HCT116 (cell line): ENCODE measurements at places on chromosomes 12 and 14. TPM values are rescaled to one million over a fixed set of nuclear protein-coding genes. Genes with fewer than 3 reads are reported as not detected.

Gene NOPCHAP1
- 25.6 TPM for total RNA-seq

- H3K4me3 ChIP-seq = no peak overlapping the region
- no peaks in the 10 kb centered on the region for H3K27me3 ChIP-seq
- DNase-seq = no peak
- H3K36me3 ChIP-seq = no peaks in the 10 kb centered on the region
- H3K4me1 ChIP-seq = peaks cover 50% of the 10 kb centered on the region
These were observed 4.5 kb upstream of the KRT8 start for GRCh38 chr12:52909331-52909730.

GRCh38 chr12:18872770-18873169 lies 134.9 kb downstream of the CAPZA3 start:
- H3K4me1 ChIP-seq = no peaks in the 10 kb centered on the region
- H3K4me3 ChIP-seq = no peak overlapping the region
- H3K27ac ChIP-seq = no peak overlapping the region
- H3K36me3 ChIP-seq = no peaks in the 10 kb centered on the region

- peaks cover 14% of the 10 kb centered on the region for H3K4me1 ChIP-seq
- H3K4me3 ChIP-seq = no peak overlapping the region
- DNase-seq = no peak
- no peak overlapping the region for H3K27ac ChIP-seq
- no peaks in the 10 kb centered on the region for H3K27me3 ChIP-seq
- H3K36me3 ChIP-seq = no peaks in the 10 kb centered on the region
These were observed 14.0 kb downstream of the TAMALIN start for GRCh38 chr12:52020539-52021336.

DNA sequence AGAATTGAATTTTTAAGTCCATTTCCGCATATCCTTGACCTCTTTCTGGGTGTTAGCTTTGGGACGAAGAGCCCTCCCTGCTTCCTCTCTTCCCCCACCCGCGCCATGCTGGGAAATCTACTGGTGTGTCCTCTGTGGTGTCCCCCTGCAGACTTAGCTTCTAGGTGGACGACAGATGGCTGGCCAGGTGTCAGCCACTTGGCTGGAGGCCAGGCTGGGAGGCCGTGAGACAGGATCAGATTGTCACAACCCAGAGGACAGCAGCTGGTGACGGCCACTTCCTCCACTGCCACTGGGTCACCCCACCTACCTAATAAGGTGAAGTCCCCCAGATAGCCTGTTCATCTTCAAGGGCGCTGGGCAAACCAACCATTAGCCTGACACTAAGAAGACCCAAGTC lies 13.3 kb upstream of the DTX1 start:
- DNase-seq = no peak
- H3K4me1 ChIP-seq = peaks cover 6% of the 10 kb centered on the region; the same call in 1 of the 2 replicates
- H3K4me3 ChIP-seq = no peak overlapping the region
- H3K27ac ChIP-seq = no peak overlapping the region
- H3K27me3 ChIP-seq = peaks cover 6% of the 10 kb centered on the region; the same call in 1 of the 2 replicates
